ENCODE measurements at places on chromosomes 7 and 10.
A peak's percentile ranks its signal among the peaks of the same experiment; 100 is the strongest.

GRCh38 chr7:66069732-66070131 lies 5.9 kb upstream of the ASL start:
- no peak for DNase-seq

DNA sequence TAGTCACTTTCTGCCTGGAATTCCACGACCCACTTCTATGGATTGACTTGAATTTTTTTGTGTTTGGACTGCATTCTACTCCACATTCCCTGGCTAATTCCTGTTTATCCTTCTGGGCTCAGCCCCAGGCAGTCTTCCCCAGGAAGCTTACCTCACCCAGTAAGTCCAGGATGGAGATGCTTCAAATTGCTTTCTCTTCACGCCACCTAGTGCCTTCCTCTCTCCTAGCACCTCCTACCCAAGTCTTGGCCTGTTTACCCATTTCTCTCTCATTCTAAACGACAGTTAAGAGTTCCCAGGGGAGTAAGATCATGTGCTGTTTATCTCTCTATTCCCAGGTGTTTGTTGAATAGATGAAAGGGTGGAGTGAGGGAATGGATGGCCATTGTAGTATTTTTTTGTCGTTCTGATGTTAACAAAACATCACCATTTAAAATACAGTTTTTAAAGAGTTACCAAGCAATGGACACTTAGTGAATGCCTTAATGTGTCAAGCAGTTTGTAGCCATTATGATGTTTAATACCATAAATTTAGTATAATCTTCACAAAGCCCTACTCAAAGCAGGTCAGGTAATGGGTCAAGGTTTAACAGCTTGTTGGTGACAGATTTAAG lies 45.5 kb upstream of the TARP start:
- DNase-seq = peak; percentile 84

GRCh38 chr10:130020651-130021382 lies 56.7 kb upstream of the EBF3 start:
- no peak for DNase-seq

- no peak for DNase-seq
Measured at GRCh38 chr7:99010281-99010680, 131.9 kb downstream of the TRRAP start.

DNA sequence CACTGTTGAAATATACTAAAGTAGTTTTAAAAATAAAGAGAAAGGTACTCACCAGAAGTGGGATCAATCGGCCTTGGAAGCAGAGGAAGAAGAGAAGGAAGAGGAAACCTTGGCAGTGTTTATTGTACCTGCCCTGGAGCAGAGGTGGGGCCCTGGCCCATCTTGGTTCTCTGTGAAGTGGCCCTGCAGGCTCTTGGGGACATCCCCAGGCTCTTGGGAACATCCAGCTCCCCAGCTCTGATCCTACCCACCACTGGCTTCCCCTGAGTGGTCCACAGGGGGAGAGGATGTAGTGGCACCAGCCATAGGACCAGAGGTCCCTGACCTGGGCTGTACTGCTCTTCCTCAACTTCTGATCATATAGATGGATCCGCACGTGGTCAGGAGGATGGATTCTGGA lies 22.3 kb upstream of the RET start:
- DNase-seq = no peak

GRCh38 chr10:70296406-70296899 lies 12.6 kb upstream of the NPFFR1 start:
- no peak for DNase-seq

- no peak for DNase-seq
Measured at GRCh38 chr10:126060261-126060931, 164.0 kb downstream of the FANK1 start.
